ENCODE measurements at places on chromosomes 16 and 17. TPM values are rescaled to one million over a fixed set of nuclear protein-coding genes. Genes with fewer than 3 reads are reported as not detected.

- DNase-seq: no peak
Measured at GRCh38 chr17:55872374-55872773, 121.5 kb downstream of the PCTP start.

INPP5K gene
- total RNA-seq: 160 TPM

CARD14 gene
- 39.2 TPM for total RNA-seq

- peak; percentile 49 for DNase-seq
Measured at GRCh38 chr17:77744066-77744988, 214.2 kb upstream of the TNRC6C start.

FN3K gene
- total RNA-seq: 5.2 TPM

DNA sequence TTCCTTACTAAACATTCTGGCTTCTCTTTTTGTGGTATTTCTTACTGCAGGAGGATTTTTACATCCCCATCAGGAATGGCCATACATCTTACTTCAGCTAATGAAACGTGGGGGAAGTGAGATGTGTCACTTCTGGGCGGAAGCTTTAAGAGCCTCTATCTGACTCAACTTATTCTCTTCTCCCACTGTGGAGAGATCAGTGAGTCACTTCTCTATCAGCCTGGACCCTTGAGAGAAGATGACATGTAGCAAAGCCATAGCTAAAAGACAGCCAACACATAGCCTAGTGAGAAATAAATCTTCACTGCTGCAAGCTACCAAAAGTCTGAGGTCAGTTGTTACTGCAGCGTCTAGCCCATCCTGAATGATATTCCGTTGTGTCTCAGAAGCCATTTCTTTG, 1066.7 kb upstream of the RBFOX1 start:
- no peak for DNase-seq

DNA sequence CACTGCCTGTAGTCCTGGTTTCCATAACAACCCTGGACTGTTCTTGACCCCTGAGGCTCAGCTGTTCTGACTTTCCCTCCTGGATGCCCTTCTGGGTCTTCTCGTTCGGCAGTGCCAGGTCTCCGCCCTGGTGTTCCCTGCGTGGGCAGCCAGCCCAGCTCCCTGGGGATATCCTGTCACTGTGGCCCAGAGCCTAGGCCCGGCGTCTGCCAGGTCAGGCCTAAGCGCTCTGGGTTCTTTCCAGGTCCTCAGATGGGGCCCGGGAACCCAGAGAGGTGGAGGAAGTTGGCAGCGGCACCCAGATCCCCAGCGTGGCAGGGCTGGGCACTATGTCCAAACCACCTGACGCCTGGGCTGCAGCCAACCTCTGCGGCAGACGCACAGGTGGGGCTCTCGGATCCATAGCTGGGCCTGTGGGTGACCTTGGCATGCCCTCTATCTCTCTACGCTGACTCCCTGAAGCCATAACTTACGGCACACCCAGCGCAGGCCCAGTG, 12.5 kb upstream of the ATP2A3 start:
- DNase-seq: peak; percentile 79

SERPINF2 gene
- 3.9 TPM for total RNA-seq

SLC9A5 gene
- 0.26 TPM for total RNA-seq

DNA sequence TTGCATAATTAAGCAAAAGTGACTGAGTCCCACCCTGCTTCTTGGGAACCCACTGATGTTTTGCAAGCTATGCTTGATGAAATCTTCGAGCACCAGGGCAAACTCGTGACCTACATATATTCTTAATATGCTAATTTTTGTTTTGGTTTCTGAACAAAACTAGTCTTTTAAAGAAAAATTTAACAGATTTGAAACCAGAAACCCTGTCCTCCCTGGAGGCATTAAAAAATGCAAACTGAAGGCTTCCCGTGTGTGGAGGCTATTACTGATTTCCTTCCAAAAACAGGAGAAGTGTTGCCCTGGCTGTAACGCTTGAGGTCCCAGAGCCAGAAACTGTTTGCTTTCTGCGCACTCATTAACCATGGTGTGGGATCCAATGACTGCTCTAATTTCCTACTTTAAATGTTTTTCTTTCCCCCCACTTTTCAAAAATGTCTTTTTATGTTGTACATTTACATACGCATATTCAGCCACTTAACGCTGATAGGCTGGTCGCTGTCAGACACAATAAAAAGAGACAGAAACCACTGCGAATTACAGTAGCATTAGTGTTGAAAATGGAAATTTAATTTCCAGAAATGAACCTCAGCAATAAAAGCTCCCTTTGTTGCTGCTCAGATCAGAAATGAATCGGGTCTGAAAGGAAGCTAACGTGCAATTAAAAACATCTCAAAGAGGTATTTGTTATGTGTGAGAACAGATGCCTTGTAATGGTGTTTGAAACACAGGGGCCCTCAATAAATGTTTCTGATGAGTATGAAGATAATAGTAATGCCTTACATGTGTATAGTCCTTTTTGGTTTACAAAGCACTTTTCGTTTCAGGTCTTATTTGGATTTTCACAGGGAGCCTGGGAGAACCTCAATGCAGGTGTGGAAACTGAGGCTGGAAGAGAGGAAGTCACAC, 39.9 kb upstream of the IRX6 start:
- no peak for DNase-seq

MRM1 gene
- total RNA-seq: 3.8 TPM

DNA sequence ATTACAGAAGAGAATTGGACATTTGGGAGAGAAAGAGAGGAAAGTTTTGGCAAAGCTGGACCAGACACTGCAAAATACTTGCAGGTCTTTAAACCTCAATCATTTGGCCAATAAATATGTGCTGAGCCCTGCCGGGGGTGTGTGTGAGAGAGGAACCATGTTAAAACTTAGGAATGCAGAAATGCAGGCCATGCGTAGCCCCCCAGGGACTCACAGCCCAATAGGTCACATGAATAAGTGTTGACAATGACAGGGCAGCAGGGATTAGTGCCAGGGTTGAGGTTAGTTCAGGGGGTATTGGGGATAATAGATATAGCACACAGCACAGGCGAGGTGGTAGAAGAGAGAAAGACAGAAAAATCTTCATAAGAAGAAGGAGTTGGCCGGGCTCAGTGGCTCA, 113.3 kb upstream of the ADAMTS18 start:
- no peak for DNase-seq

GRCh38 chr17:64439956-64440355, 9.0 kb upstream of the MILR1 start:
- no peak for DNase-seq

GRCh38 chr16:69114346-69114975, 9.0 kb downstream of the HAS3 start:
- DNase-seq: no peak

DNA sequence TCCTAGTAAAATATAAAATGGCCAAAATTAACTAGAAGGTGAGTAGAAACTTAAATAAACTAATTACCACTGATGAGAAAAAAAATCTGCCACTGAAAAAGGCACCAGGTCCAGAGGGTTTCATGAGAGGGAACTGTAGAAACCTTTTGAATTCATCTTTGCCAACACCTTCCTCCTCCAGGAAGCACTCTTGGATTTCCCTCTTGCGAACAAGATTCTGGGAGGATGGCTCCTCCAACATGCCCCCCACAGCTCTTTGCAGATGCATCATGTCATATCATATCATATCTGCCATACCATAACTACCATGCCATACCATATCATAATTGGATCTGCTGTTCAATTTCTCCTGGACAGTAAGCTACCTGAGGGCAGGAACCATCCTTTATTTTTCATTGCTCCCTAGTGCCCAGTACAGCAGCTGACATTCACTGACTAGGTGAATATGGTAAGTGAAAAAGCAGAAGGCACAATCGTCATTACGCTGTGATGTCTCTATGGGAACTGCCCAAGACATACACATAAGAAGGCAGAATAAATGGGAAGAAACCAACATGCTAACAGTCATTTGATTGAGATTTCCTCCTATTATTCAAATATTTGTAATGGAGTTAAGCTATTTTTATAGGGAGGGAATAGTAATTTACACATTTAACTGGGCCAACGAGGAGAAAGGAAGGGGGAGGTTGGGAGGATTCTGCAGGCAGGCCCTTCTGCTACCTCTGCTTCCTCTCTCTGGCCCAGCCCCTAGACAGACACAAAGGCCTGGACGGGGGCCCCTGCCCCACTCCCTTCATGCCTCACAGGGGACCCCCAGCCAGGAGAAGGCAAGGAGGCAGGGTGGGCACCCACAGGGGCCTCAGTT, 110.1 kb upstream of the SMURF2 start:
- peak; percentile 56 for DNase-seq

DNA sequence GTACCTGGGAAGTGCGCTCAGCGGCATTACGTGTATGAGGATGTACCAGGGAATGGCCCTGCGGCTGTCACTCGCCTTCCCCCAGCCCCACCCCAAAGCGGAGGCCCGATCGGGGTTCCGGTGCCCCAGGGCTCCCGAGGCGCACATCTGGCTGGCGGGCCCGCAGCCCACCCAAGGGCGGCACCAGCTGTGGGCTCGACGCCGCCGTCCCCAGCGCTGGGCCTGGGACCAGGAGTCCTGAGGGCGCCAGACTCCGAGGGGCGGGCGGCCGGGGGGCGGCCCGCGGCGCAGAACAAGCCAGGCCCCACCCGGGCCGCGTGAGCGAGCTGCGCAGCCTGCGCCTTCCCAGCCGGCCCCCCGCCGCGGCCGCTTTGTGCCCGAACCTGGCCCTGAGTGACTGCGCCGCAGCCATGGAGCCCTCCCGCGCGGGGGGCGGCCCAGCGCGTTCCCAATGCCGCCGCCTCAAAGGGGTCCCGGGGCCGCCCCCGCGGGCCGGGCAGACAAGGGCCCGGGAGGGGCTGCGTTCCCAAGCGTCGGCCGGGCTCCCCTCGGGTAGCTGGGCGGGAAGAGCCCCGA, 17.4 kb downstream of the ZNF423 start:
- no peak for DNase-seq

GRCh38 chr17:75109046-75109406, 743 bp upstream of the ARMC7 start:
- no peak for DNase-seq

GRCh38 chr16:47920709-47921108, 235.1 kb downstream of the ABCC12 start:
- DNase-seq: no peak

SPHK1 gene
- 11.2 TPM for total RNA-seq

DNA sequence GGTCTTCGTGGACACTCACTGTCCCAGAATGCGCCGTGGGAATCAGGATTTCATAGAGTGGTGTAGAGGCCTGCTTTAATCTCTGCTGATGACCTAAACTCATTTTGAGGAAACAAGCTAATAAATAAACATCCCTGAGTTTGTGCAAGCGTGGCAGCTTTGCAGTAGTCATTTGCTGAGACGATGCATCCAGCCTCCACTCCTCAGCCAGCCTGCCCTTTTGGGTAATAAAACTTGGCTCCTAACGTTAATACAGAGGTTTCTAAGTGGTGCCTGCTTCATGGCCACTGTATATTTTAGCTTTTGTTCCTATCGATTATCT, 1.3 kb downstream of the DGKE start:
- no peak for DNase-seq

SRL gene
- 0.47 TPM for total RNA-seq

DNA sequence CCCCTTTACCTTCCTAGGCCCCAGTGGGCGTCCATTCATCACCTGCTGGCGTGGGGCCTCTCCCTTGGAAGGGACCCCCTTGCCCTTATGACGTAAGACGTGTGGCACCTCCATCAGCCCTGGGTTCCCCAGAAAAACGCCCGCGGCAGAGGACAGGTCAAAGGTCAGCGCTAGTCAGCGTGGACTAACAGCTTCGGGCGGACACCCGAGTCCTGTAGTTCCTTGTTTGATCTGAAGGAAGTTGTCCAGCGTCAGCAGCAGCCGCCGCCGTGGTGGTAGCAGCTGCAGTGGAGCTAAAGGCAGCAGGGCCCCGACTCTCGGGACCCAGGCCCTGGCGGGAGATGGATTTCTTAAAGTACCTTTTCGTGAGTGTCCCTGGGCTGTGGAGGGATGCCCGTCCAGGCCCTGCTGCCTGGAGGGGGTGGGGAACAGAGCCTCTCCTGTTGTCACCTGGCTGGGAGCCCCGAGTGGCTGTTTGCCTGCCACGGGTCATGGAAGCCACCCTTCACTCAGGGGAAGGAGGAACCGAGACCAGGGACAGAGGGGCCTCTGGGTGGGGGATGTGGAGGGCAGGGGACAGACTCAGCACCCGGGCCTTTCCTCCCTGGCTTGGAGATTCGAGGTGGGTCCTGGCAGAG, 123.6 kb downstream of the OR1D5 start:
- no peak for DNase-seq

DNA sequence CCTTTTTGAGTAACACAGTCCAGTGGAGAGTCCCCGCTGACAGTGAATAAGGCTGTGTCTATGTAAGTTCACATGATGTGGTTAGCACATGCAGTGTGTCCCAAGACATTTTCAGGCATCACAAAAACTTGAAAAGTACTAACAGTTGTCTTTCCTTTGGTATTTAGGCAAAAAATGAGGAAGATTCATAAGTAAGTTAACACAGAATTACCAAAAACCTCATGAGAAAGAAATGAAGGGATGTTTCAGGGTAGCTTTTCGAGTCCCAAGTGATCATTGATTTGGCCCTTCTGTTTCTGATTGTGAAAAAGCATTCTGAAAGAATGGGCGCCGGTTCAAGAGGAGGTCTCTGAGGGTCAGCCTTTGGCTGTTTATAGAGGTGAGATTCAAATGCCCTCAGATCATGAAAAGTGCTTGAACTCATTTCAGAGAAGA, 529 bp upstream of the ASPA start:
- DNase-seq: no peak

HSDL1 gene
- 8.3 TPM for total RNA-seq

- peak; percentile 70 for DNase-seq
Measured at GRCh38 chr16:56191156-56191815, at the start of gene GNAO1. Gene GNAO1 (plus strand): TSS chr16:56191489. CDS start chr16:56192236, 747 bp downstream.

DNA sequence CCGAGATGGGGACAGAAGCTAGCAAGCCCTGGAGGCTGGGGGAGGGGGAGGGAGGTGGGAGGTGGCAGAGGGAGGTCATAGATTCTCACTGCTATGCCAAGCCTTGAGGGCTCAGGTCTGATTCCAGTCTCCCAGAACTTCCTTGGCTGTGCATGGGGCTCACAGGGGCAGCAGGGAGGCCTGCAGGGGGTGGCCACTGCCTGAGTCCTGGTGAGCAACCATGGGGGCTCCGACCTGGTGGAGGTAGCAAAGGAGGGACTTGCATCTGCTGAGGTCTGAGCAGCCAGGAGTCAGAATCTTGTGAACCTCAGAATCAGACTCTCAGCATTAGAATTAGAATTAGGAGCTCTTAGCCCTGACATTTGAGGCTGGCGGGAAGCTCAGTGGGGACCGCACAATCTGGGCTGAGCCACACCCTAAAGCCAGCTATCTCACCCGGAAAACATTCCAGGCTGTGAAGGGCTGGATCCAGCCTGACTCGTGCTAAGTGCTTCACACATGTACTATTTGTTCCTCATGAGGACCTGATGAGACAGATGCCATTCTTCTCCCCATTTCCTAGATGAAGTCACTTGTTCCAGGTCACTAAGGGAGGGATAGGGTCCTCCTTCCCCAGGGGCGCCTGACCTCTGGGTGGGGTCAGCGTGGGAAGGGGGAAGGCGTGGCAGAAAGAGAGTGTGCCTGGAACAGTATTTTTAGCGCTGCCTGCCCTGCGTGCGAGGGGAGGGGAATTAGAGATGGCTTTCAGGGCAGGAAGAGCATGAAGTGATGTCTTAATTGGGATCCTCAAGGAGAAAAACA, 17.3 kb upstream of the KCNJ12 start:
- no peak for DNase-seq

- peak; percentile 63 for DNase-seq
Measured at GRCh38 chr17:2064520-2064971, 9.6 kb downstream of the HIC1 start.
